ENCODE measurements at places on chromosomes 2 and 18. TPM values are rescaled to one million over a fixed set of nuclear protein-coding genes. Genes with fewer than 3 reads are reported as not detected.

GRCh38 chr2:217923007-217923686 is 79.6 kb downstream of the TNS1 start:
- DNase-seq = no peak

DNA sequence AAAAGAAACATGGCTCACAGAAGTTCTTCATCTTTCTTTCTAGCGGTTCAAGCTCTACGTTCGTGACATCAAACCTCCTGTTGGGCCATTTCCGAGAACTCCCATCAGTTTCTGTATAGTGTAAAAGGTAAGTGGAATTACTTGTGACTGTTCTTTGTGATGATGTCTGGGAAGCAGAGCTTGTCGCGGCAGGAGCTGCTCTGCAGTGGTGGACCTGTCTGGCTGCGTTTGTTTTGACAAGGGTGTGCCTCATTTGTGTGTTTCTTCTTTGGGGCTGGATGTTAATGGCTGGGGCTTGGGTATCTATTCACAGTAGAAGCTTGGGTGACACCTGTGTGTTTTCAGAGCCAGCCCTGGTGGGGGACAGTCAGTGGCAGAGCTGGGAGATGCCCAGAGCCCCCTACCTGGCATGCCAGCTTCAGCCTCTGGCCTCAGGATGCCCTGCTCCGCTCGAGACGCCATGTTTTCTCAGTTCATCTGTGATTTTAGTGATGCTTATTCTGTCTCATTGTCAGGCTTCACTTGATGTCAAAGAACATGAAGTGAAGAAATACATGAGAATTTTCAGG is 59.6 kb downstream of the LDLRAD4 start:
- DNase-seq = no peak

KCNJ3 gene
- not detected for polyA plus RNA-seq

ARHGAP15 gene
- not detected for polyA plus RNA-seq

GRCh38 chr2:241925277-241925676 is 55.7 kb downstream of the RTP5 start:
- no peak for DNase-seq

TGFA gene
- not detected for polyA plus RNA-seq

ALPI gene
- not detected for polyA plus RNA-seq

- no peak for DNase-seq
Measured at GRCh38 chr2:202760848-202761247, 110.7 kb downstream of the ICA1L start.

DNA sequence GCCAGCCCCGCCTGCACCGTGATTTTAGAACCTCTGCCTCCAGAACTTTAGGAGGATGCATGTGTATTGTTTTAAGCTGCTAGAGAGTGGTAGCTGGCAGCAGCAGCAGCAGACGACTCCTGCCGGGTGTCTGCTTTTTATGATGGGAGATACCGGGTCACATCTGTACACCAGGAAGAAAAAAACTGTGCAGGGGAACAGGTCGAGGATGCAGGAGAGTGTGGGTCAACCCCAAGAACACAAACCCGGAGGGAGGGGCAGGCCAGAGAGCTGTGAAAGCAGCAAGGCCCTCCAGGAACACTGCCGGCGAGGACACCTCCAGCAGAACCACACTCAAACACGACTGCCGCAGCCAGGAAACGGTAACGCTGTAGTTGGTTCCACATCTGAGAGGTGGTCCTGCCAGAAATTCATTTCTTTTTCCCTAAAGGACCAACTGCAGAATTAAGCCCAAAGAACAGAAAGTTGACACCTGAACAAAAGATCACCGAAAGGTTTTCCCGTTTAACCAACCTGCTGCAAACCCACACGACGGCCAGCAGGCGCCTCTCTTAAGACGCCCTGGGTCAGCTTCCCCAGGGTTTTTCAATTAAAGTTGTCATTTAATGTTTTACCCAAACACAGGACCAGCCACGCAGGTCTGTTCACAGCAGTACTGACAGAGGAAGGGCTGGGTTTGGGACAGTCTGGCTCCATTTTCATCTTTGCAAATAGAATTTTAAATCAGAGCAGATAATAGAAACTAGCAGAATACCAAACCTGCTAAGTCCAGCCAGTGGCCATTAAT is 60.5 kb downstream of the NDUFA10 start:
- DNase-seq = no peak

- DNase-seq = no peak
Measured at GRCh38 chr2:168712053-168712452, 90.4 kb upstream of the NOSTRIN start.

DNA sequence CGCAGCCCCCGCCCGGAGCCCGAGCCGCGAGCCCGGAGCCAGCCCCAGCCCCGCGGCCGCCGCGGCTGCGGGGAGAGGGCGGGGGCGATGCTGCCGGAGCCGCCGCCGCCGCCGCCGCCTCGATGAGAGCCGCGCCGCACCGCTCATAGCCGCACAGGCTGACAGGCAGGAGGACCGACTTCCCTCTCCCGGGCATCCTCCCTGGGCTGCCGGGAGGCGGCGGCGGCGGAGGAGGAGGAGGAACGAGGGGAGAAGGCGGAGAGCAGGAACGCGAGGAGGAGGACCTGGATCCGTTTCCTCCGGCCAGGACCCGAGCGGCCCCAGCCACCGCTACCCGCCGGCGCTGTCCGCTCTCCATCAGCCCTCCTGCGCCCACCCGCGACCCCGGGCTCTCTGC is 370 bp downstream of the KLHL29 start:
- DNase-seq = peak; percentile 36

AGXT gene
- not detected for polyA plus RNA-seq

DNA sequence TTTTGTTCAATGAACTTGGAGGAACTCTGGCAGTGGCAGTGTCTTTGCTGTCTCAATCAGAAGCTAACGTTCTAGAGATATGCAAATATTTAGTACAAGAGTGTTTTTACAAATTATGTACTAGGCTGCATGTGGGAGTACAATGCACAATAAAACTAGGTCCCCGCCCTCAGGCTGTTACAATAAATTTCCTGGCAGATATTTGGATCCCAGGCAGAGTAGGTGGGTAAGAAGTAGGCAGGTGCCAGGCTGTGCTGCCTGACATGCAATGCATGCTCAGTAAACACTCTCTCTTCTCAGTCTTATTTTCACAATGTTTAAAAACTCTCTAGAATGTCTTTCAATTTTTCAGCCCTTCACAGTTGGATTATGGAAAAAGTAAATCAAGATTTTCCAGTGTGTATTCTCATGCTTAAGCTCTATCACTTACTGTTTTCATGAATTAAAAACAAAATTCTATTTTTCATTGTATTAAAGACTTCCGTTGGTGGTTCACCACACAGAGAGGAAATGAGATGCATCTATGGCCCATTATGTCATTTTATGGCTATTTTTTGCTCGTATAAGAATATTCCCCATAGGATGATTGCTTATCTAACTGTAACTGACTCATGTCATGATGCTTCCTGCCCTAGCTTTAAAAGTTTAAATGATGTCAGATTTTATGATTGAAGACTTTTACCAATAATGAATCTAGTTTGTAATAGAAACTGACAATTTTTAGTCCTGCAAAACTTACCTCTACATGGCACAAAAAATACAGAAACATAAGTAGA is 346.1 kb downstream of the RND3 start:
- peak; percentile 61 for DNase-seq

DNA sequence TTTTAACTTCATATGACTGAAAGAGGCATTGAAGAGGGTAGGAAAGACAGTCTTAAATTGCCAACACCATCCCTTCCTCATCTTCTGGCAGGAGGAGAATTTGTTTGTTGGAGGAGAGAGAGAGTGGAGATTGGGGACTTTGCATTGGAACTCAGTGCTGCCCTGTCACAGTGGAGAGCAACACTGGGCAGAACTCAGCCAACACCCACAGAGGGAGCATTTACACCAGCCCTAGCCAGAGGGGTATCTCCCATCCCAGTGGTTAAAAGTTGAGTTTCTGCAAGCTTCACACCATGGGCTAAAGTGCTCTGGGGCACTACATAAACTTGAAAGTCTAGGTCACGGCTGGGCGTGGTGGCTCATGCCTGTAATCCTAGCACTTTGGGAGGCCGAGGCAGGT is 174.1 kb downstream of the ANKRD30B start:
- no peak for DNase-seq

GRCh38 chr2:158586491-158586890 is 129.7 kb downstream of the PKP4 start:
- DNase-seq = peak; percentile 95

TMEFF2 gene
- polyA plus RNA-seq = 3.0 TPM
